ENCODE measurements at places on chromosomes 7 and 10.

DNA sequence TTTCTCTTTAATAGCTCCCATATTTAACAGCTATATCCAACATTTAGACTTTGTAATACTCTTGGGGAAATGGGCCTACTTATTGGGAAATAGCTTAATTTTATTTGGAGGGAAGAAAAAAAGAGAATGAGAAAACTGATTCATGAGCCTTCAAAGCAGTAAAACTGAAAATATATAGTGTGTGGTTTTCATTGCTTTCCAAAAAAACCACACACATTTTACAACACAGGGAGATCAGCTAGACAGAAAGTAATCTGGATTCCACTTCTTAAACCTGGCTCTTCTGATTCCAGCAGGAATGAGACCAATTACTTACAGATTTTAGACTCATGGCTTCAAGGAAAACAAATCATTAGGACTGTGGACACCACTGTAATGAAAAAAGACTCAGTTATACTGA lies 48.7 kb downstream of the CH25H start:
- DNase-seq: no peak

DNA sequence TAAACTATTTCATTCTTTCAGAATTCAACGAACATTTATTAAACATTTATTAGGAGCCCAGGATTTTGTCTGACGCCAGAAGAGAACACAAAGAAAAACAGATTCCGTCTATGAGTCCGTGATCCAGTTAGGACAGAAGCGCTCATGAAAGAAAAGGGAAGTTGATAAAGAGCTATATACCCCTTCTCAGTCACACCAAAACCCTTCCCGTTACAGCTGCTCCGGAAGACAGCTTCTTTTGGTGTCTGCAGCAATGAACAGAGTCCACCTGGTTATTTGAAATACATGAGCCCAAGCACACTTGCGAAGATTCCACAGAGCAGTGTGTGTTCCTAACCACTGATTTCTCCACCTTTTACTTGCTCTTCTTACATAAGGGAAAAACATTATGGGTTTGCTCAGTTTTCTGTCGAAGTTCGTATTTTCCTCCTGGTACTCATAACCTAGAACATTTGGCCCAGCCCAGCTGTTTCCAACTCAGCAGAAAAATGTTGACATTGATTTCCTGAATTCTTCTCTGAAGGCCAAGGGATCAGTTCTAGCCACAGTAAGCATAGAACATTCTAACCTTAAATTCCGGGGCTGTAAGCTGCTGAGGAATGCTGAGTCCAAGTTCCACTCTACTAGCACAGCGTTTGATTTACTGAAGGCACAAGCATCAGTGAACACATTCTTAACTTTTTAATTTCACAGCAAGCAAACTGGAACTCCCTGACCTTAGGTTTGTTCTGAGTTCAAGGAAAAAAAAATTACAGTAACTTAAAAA lies 206.5 kb downstream of the SORCS1 start:
- DNase-seq: no peak

GRCh38 chr7:27516421-27516820 lies 146.3 kb downstream of the HIBADH start:
- DNase-seq: peak; percentile 21

- no peak for DNase-seq
These were observed 195.6 kb upstream of the GLI3 start for GRCh38 chr7:42432644-42433043.

- no peak for DNase-seq
These were observed 392.0 kb downstream of the PAXIP1 start for GRCh38 chr7:154610903-154611302.

DNA sequence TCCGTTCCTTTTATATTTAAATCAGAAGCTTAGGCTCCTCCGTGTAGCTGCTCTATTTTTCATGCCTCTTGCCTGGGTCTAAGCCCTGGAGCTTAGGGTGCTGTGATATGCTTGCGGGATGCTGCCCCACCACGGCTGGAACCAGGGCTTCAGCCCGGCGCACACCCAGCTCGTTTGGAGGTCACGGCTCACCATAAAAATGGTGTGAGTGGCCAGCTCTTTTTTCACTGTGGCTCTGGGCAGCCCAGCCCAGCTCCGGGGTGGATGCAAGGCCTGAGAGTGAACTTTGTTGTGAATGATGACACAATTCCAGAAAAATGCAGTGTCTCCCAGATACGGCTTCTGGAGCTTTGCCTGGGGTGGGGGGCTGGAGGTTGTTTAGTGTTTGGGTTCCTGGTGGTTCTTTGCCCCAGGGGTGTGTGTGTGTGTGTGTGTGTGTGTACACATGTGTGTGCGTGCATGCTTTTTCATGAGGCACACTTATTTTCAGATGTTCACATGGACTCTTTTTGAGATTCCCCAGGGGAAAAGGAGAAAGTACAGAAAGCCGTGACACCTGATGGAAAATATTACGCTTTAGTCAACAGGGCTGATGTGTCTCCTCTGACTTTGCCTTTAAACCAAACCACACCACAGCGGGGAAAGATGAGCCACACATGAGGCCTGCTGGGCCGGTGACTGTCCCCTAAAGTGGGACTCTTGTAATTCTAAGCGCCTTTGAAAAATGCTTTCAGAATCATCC lies 46.2 kb downstream of the GRK5 start:
- DNase-seq: no peak

DNA sequence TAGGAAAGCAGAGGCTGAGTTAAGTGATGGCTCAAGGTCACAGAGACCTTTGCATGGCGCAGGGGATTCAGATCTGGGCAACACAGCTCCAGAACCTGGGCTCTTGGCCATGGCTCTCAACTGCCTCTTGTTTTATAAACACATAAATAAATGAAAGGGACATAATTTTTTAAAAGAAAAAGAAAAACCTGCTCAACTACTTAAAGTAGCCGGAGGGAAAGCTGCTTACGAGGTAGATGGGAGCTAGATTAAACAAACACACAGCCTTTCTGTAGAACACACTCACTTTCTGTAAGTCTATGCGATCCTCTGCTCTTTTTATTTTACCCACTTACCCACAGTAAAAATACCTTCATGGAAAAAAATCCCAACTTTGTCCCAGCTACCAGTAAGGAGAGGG lies 81.3 kb downstream of the PIP4K2A start:
- no peak for DNase-seq

DNA sequence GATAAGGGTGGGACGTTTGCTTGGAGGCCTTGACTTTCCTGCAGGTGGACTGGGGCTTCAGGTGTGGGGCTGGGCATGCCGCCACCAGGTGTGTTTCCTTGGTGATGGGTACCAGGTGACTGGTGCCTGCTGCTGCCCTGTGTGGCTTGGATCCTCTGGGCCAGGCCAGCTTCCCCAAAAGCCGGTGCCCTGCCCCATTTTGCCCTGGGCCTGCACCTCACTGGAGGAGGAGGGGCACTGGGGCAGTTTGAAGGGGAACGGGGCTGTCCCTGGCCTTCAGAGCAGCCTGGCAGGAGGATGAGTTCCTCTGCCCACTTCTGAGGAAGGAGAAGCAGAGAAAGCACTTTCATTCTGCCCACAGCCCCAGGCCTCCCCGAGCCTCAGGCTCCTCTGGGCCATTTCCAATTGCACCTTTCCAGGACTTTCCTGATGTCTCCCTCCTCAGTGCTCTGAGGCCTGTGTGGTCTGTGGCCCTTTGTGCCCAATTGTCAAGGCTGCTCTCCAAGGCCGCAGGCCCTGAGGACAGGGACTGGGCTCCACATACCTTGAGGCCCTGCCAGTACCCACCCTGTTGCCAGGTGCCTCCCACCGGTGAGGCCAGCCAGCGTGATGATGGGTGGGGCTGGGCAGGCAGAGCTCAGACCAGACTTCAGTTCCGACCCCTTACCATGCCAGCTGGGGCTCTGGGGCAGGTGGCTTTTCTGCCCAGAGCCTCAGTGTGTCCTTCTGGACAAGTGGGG lies 25.3 kb upstream of the SMARCD3 start:
- no peak for DNase-seq

DNA sequence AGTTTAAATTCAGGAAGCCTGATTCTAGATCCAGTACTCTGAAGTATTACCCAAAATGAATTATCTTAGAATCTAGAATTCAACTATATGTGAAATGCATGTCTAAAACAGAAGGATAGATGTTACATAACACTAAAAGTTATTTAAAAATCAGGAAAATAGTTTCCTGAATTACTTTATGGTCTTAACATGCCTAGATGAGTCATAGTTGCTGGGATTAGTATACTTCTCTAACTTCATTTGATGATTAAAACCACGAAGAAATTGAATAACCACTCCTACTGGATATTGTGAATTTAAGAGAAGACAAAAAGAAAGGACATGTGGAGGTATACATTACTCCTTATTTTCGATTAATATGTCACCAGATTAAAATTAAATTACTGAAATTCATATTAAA lies 65.5 kb downstream of the ATAD1 start:
- no peak for DNase-seq

- DNase-seq: peak; percentile 32
These were observed 16.8 kb upstream of the DLG5 start for GRCh38 chr10:77943121-77943901.

DNA sequence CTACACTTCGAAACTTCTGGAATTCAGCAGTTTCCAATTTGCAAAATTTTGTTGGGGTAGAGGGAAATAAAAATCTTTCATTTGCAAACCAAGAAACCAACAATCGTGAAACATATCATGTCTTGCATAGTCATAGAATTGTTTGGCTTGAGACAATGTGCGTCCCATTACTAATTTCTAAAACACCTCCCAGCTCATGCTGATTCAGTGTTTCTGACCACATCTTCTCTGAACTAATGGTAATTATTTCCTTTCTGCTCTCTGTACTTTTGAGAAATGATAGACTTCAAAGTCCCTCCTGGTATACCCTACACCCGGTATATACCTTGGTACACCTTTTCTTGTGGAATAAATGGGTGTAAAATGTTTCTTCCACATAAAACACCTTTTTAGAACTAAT lies 41.8 kb upstream of the TSPAN13 start:
- DNase-seq: no peak

GRCh38 chr7:98366562-98366938 lies 34.3 kb downstream of the BAIAP2L1 start:
- no peak for DNase-seq

GRCh38 chr7:139702811-139703486 lies 74.8 kb downstream of the HIPK2 start:
- DNase-seq: no peak

GRCh38 chr7:101947899-101948298 lies 130.5 kb downstream of the CUX1 start:
- peak; percentile 52 for DNase-seq

GRCh38 chr10:70478191-70479164 lies at the start of gene PALD1:
Gene PALD1 (plus strand): TSS chr10:70478767. CDS start chr10:70525952, 47,185 bp downstream.
- DNase-seq: no peak

DNA sequence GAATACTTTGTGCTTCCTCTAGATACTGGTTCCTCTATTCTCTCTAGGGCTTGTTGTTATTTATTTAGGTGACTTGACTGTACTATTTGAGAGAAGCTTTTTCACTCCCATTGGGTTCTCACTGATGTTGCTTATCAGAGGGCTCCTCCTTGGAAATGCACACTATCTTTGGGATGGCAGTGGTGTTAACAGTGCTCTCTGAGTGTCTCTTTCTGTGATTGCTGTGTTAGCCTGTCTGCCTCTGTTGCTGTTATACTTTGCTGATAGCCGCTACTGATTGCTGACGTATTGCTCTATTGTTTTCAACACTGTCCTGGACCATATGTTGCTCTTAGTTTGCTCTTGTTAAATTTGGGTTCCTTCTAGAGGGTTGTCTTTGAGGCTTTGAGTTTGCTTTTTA lies 34.7 kb downstream of the ZNF33A start:
- no peak for DNase-seq

- DNase-seq: no peak
These were observed 89.4 kb downstream of the SH3PXD2A start for GRCh38 chr10:103765981-103766380.

Data from DMS153 (cell line).